Inflammatory macrophage (primary cell): ENCODE measurements at places on chromosomes 12 and 14.

DNA sequence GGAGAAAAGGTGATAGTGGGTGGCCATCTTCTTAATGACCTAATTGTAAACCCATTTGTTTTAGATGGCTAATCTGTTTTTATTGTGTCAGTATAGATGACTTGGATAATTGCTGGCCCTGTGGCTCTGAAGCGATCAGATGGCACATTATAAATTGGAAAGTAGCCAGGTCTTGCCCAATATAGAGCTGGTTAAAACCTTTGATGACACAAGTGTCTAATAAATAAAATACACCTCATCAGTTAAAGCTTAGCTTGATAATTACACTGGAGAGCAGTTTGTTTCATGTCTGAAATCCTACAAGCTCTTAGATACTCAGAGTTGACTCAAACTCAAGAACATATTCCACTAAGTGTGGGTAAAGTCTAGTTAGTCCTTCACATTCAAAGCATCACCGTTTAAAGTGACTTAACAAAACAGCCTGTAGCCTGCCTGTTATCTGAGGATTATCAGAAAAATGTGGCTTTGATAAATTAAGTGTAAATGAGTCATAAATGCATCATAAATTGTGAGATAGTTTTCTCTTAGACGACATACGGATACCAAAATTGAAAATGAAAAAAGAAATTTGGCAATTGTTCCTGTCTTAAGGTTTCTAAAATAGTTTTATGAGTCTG, 280.9 kb downstream of the LRIG3 start:
- DNase-seq, result no peak

- DNase-seq, result peak; percentile 19
These were observed 3.5 kb downstream of the FOS start for GRCh38 chr14:75282170-75282554.

DNA sequence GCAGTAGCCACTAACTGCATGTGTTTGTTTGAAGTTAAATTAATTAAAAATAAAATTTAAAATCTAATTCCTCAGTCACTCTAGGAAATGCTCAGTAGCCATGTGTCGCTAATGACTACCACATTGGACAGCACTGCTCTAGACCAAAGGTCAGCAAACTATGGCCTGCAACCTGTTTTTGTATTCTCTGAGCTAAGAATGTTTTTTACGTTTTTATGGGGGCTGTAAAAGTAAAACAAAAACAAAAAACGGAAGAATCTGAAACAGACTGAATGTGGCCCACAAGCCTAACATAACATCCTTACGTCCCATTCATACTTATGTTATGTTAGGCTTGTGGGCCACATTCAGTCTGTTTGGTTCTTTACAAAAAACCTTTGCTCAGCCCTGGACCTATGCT, 57.8 kb downstream of the LIN52 start:
- no peak for DNase-seq

- DNase-seq, result no peak
These were observed 43.4 kb upstream of the LIMA1 start for GRCh38 chr12:50326590-50327284.

DNA sequence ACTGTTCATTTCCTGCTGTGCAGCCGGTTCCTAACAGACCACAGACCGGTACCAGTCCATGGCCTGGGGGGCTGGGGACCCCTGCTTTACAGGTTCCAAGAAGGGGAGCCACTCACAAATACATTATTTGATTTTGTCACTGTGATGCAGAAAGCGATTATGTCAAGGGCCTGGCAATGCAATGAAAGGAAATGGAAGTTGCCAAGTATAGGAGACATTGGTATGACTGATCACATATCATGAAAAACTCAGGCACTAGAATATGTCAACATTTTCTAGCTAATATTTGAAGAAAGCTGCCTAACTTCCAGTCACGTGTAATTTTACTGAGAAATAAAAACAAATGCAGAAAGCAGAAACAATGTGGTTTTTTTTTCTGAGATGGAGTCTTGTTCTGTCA, 68.9 kb upstream of the USP44 start:
- no peak for DNase-seq

- no peak for DNase-seq
These were observed 25.4 kb upstream of the C14orf180 start for GRCh38 chr14:104554088-104554607.

DNA sequence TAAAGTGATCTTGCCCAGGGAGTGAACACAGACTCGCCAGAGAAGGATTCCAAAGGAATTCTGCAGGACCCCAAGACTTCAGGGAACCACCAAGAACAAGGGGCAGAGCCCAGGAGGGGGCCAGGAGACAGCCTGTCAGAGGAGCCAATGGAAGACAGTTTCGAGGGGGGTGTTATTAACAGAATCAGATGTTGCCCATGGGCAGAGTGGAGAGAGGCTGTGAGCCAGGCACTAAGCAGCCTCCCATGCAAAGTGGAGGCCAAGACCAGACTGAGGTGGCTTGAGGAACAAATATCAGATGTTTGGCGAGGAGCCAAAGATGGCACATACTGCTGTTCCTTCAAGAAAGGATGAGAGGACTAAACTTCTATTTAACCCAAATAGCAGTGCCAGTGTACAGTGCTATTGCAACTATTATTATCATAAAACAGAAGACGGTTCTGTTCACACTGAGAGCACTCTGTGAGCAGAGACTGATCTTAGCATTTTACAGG, 12.6 kb downstream of the APPL2 start:
- peak; percentile 18 for DNase-seq
